ENCODE measurements at places on chromosomes 13 and 19.

DNA sequence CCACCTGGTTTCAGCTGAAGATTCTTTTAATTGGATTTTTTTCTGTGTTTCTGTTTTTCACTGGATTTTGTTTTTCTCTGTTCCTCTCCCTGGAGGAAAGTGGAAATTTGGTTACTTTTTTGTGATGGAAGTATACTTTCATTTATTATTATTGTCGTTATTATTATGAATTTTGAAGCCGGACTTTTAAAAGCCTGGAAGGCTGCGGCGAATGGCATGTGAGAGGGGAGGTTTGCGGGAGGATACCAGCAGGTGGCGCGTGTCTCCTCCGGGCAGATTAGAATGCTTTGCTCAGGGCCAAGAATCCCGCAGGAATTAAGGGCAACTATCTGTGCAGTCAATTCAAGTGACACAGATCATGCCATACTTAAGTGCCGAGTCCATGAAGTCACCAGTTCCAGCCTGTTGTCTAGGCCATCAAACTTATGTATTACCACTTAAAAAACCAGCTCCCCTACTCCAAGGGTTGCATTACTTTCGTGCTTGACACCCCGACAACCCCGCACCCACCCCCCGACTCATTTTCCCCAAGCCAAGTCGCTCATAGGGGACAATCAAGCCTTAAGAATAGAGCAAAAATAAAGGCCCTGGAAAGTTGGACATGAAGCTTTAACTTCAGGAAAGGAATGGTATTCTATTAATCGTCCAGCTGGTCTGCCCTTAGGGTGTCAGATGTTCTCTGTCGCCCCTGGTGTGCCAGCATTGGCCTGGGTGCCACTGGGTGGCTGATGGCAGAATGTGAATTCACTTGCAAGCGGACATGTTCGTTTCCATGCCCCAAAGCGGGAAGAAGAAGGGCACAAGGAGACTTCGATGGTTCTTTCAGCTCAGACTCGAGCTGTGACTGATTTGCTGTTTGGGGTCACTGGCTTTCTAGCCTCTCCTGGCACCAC lies 1.3 kb upstream of the LRCH1 start:
- H3K27me3 ChIP-seq, result no peaks in the 10 kb centered on the region
- peak overlapping the region; percentile 96 for H3K4me3 ChIP-seq
- peaks cover 14% of the 10 kb centered on the region for H3K36me3 ChIP-seq
- H3K4me1 ChIP-seq, result peaks cover 41% of the 10 kb centered on the region

GRCh38 chr19:17159466-17160393 lies 55.4 kb upstream of the USE1 start:
- peaks cover 80% of the 10 kb centered on the region for H3K36me3 ChIP-seq
- no peak for DNase-seq
- no peaks in the 10 kb centered on the region for H3K4me1 ChIP-seq
- H3K27ac ChIP-seq, result peak overlapping the region; percentile 50
- no peak overlapping the region for H3K4me3 ChIP-seq
- no peaks in the 10 kb centered on the region for H3K27me3 ChIP-seq

GRCh38 chr13:30791354-30792001 lies 56.1 kb downstream of the ALOX5AP start:
- peaks cover 11% of the 10 kb centered on the region for H3K4me1 ChIP-seq
- no peak for DNase-seq
- no peaks in the 10 kb centered on the region for H3K36me3 ChIP-seq
- no peaks in the 10 kb centered on the region for H3K27me3 ChIP-seq
- H3K4me3 ChIP-seq, result no peak overlapping the region

- H3K4me3 ChIP-seq, result peak overlapping the region; percentile 92
- H3K36me3 ChIP-seq, result peaks cover 11% of the 10 kb centered on the region
- no peak for DNase-seq
- peaks cover 30% of the 10 kb centered on the region for H3K4me1 ChIP-seq
These were observed 38.8 kb downstream of the ARHGEF7 start for GRCh38 chr13:111153977-111154332.

GRCh38 chr19:11452620-11453310 lies 17.3 kb downstream of the PRKCSH start:
- H3K4me3 ChIP-seq, result peak overlapping the region; percentile 42
- no peak overlapping the region for H3K27ac ChIP-seq
- H3K4me1 ChIP-seq, result peaks cover 7% of the 10 kb centered on the region

- DNase-seq, result no peak
- no peak within 1 kb of the TSS for H3K27ac ChIP-seq
- H3K27me3 ChIP-seq, result peaks cover 59% of the 10 kb centered on the region
- peaks cover 3% of the 10 kb centered on the region for H3K4me1 ChIP-seq
- H3K4me3 ChIP-seq, result no peak within 1 kb of the TSS
These were observed at the start of gene CCDC8 for GRCh38 chr19:46413262-46414031. TSS of gene CCDC8 (minus strand) at chr19:46413564. CDS start at chr19:46412810, 754 bp downstream.

DNA sequence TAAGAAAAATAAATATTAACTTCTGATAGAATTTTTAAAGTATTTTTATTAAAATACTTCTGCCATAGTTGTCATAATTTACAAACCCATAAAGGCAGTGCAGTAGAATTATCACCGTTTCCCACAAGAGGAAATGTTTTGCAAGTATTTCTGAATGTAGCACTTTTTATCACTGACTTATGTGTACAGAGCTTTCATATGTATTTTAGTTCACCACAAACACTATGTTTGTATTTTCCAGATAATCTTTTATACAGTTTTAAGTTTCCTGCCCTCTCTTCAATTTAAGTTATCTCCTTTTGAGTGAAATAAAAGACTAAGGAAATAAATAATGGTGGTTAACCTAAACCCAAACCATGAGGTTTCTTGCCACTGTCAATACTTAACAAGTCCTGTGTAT lies 24.2 kb downstream of the MIPEP start:
- DNase-seq, result no peak
- no peaks in the 10 kb centered on the region for H3K4me1 ChIP-seq
- H3K36me3 ChIP-seq, result peaks cover 22% of the 10 kb centered on the region
- no peak overlapping the region for H3K4me3 ChIP-seq

- no peaks in the 10 kb centered on the region for H3K36me3 ChIP-seq
- no peak overlapping the region for H3K4me3 ChIP-seq
- H3K27me3 ChIP-seq, result peaks cover 5% of the 10 kb centered on the region
- no peak overlapping the region for H3K27ac ChIP-seq
- no peak for DNase-seq
- peaks cover 5% of the 10 kb centered on the region for H3K4me1 ChIP-seq
These were observed 19.3 kb upstream of the RAB20 start for GRCh38 chr13:110580800-110581199.

DNA sequence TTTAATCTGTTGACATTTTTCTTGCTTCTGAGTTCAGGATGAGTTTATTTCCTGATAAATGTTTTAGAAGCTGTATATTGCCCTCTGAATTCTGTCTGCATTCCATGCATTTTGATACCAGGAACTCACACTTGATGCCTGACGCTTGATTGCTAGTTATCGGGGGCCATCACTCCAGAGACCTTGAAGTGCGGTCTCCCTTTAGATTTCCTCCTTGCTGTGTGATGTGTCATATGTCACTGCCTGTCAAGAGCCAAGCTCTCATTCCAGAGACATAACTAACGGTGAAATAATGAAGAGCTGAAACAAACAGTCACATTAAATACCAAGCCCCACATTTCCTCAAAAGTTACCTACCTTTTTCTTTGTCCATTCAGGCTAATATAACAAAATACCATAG lies 155.5 kb downstream of the TNFSF13B start:
- no peaks in the 10 kb centered on the region for H3K36me3 ChIP-seq
- H3K4me3 ChIP-seq, result no peak overlapping the region
- no peaks in the 10 kb centered on the region for H3K27me3 ChIP-seq
- DNase-seq, result no peak
- no peaks in the 10 kb centered on the region for H3K4me1 ChIP-seq

GRCh38 chr13:30446126-30446500 lies 19.6 kb downstream of the HMGB1 start:
- peaks cover 64% of the 10 kb centered on the region for H3K4me1 ChIP-seq
- H3K27ac ChIP-seq, result peak overlapping the region; percentile 97
- peaks cover 2% of the 10 kb centered on the region for H3K36me3 ChIP-seq
- no peaks in the 10 kb centered on the region for H3K27me3 ChIP-seq

DNA sequence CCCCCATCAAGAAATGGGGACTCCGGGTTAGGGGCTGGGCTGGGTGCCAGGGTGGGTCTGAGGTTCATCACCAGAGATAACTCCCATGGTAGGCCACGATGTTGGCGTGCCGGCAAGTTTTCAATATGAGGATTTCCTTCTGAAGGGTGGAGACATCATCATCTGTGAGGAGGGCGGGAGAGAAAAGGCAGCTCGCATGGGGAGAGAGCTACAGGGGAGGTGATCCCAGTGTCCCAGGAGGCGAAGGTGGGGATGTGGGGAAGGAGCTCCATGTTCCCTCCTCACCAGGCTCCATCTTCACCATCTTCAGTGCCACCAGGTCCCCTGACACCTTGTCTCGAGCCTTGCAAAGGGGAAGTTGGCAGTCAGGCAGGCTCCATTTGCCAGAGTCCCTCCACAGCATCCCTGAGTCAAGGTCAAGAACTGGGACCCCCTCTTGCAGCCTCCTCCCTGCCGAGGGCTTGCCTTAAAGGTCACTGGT lies 430 bp downstream of the MAP4K1 start:
- H3K27me3 ChIP-seq, result no peaks in the 10 kb centered on the region
- no peak for DNase-seq
- H3K36me3 ChIP-seq, result peaks cover 67% of the 10 kb centered on the region
- H3K4me3 ChIP-seq, result peak overlapping the region; percentile 100
- H3K27ac ChIP-seq, result peak overlapping the region; percentile 97
- H3K4me1 ChIP-seq, result peaks cover 60% of the 10 kb centered on the region

DNA sequence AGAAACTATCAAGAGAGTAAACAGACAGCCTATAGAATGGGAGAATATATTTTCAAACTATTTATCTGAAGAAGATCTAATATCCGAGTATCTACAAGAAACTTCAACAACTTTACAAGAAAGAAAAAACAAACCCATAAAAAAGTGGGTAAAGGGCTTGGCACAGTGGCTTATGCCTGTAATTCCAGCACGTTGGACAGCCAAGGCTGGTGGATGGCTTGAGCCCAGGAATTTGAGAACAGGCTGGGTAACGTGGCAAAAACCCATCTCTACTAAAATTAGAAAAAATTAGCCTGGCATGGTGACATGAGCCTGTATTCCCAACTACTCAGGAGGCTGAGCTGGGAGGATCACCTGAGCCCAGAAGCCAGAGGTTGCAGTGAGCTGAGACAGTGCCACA lies 7.8 kb upstream of the LGALS16 start:
- H3K36me3 ChIP-seq, result no peaks in the 10 kb centered on the region
- H3K4me3 ChIP-seq, result no peak overlapping the region
- no peak overlapping the region for H3K27ac ChIP-seq
- no peak for DNase-seq
- H3K27me3 ChIP-seq, result peaks cover 49% of the 10 kb centered on the region

DNA sequence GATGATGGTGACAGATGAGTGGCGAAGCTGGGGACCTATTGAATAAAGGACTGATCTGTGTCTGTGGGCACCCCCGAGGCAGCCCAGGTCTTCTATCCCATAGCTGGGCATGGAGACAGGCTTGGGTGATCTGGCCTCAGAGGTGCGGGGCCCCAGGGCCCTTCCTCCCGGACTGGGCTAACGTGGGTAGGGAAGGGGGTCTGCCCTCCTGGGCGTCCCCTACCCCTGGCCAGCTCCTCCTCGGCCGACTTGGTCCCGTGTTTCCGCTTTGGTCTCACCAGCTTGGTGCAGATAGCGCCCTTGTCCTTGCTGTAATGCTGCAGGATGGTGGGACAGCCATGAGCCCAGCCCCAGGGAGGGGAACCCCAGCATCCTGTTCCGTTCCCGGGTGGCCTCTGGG lies 3.3 kb downstream of the MATK start:
- H3K27ac ChIP-seq, result no peak overlapping the region
- peaks cover 15% of the 10 kb centered on the region for H3K4me1 ChIP-seq
- no peak for DNase-seq
- H3K36me3 ChIP-seq, result peaks cover 10% of the 10 kb centered on the region

GRCh38 chr19:46732966-46733689 lies 12.7 kb upstream of the FKRP start:
- H3K27me3 ChIP-seq, result no peaks in the 10 kb centered on the region
- H3K36me3 ChIP-seq, result peaks cover 81% of the 10 kb centered on the region
- no peak for DNase-seq
- no peak overlapping the region for H3K27ac ChIP-seq
- peaks cover 25% of the 10 kb centered on the region for H3K4me1 ChIP-seq
- no peak overlapping the region for H3K4me3 ChIP-seq

GRCh38 chr13:107548338-107548737 lies 667.0 kb downstream of the LIG4 start:
- no peak for DNase-seq
- H3K27me3 ChIP-seq, result no peaks in the 10 kb centered on the region
- H3K27ac ChIP-seq, result no peak overlapping the region
- H3K36me3 ChIP-seq, result no peaks in the 10 kb centered on the region
- H3K4me1 ChIP-seq, result no peaks in the 10 kb centered on the region

- no peaks in the 10 kb centered on the region for H3K36me3 ChIP-seq
- H3K27ac ChIP-seq, result no peak overlapping the region
- DNase-seq, result no peak
- peaks cover 4% of the 10 kb centered on the region for H3K4me1 ChIP-seq
These were observed 165.2 kb downstream of the STK24 start for GRCh38 chr13:98411617-98412265.

DNA sequence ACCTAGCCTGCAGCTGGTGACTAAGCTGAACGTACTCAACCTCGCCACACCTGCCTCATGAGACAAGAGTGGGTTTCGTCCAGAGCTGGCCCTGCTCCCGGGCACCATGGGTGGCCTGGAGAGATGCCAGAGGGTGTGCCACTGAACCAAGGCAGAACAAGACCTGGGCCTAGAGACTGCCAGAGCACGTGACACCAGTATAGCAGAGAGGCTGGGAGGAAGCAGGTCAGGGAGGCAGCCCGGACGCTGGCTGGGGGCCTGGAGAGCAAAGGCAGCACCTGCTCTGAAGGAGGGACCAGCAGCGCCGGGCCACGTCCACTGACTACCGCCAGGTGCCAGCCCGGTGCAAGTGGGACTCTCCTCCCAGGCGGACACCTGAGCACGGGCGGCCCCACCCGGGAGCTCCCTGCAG lies 7.3 kb upstream of the C13orf46 start:
- no peaks in the 10 kb centered on the region for H3K27me3 ChIP-seq
- H3K4me1 ChIP-seq, result no peaks in the 10 kb centered on the region
- DNase-seq, result no peak
- no peak overlapping the region for H3K27ac ChIP-seq

- H3K27ac ChIP-seq, result no peak overlapping the region
- H3K27me3 ChIP-seq, result no peaks in the 10 kb centered on the region
- H3K4me3 ChIP-seq, result no peak overlapping the region
- no peaks in the 10 kb centered on the region for H3K36me3 ChIP-seq
- DNase-seq, result no peak
These were observed 640.8 kb downstream of the EFNB2 start for GRCh38 chr13:105894697-105895096.

- H3K36me3 ChIP-seq, result no peaks in the 10 kb centered on the region
- H3K4me1 ChIP-seq, result no peaks in the 10 kb centered on the region
- DNase-seq, result no peak
These were observed 152.0 kb upstream of the UQCRFS1 start for GRCh38 chr19:29364999-29365398.

Measured in activated B cell treated with CpG ODN at 0.5 μM for 24 hours (primary cell).